ENCODE measurements at places on chromosomes 5 and 9.

DNA sequence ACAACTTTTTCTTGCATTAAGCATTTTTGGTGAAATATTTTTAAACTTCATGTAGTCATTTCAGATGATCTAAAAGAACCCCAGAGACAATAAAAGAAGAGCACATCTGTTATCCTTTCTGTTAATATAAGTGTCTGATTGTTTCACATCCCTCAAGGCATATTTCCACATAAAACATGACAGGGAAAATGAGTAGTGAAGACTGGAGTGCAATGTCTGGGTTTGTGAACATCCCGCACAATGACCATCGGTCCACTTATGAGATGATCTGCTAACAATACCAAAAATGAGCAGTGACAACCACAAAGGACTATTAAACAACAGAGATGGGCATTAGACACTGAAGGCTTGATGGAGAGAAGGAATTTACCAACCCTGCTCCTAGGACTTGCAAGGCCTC, 209.1 kb downstream of the NR2F1-AS1 start:
- no peak for DNase-seq

- DNase-seq, result no peak
Measured at GRCh38 chr5:166961913-166962312, 1329.5 kb upstream of the WWC1 start.

- DNase-seq, result no peak
Measured at GRCh38 chr5:33275921-33276627, 164.7 kb upstream of the TARS1 start.

GRCh38 chr5:1436036-1436435, 9.2 kb downstream of the SLC6A3 start:
- no peak for DNase-seq

DNA sequence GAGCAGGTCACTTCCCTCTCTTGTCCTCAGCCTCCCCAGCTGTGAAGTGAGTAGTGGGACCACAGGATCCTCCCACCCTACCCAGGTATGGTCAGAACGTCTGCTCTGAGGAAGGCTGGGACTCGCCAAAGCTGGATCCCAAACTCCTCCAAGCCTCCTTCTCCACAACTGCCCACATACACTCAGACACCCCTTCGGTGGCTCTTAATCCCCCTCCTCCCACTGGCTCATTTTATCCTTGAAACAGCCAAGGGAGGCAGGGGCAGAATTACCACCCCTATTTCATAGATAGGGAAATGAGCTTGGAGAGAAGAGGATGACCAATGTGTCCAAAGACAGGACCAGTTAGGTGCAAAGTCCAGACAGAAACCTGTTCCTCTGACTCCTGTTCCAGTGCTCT, 121.4 kb downstream of the PAX5 start:
- DNase-seq, result no peak

DNA sequence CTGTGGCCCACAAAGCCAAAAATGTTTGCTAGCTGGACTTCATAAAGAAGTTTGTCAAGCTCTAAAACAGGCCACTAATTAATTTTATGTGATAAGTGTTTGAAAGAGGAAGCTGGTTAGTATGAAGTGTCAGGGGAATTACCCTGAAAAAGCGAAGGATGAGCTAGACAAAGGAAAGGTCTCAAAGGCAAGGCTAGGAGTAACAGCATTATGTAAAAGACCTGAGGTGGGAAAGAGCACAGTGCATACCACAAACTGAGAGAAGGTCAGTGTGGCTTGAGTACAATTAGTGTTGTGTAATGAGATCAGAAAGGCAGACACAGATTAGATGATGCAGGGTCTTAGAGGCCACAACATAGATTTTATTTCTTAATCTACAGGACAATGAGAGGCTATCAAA, 29.6 kb downstream of the RC3H2 start:
- no peak for DNase-seq

DNA sequence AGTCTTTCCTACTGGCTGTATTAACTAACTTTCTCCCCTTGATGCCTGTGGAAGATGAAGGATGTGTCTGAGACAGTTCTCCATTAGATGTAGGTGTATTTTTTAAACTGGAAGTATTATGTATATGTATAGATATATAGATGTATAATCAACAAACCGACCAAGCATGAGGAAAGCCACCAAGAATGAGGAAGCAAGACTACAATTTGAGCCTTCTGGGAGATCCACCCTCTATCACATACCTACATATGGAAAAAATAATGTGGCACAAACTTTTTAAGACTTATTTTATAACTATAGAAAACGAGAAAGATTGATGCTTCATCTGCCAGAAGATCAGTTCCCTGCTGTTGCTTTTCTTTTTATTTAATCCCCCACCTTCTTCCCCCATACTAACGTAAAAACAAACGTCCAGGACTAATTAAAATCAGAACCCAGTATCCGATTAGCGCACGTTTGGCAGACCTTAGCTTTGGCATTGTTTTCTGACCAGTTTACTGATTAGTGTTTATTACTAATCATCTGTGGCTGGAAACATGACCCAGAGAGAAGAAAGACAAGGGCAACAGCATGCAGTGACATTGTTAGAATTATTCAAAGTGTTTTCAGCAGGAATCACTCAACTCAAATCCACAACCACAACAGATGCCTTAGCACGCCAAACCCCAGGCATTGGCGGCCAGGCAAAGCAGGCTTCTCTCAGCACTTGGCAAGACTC, 490.2 kb downstream of the EBF1 start:
- no peak for DNase-seq

- no peak for DNase-seq
Measured at GRCh38 chr9:16119261-16120230, 566.7 kb downstream of the CCDC171 start.

DNA sequence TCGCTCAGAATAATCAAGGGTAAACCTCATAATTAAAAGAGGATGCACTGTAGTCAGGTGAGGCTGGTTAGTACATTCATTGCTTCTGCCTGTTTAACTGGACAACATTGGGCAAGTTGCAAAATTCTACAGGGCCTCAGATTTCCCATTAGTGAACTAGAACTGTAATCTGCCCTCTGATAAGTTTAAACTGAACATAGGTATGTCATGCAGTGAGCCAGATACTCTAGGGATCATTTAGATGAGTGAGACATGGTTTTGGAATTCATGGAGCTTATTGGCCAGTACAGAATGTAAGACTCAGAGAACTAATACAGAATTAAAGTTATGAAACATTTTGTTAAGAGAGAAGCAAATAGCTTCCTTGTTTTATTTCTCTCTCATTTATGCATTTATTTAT, 35.9 kb downstream of the RNF44 start:
- DNase-seq, result no peak

DNA sequence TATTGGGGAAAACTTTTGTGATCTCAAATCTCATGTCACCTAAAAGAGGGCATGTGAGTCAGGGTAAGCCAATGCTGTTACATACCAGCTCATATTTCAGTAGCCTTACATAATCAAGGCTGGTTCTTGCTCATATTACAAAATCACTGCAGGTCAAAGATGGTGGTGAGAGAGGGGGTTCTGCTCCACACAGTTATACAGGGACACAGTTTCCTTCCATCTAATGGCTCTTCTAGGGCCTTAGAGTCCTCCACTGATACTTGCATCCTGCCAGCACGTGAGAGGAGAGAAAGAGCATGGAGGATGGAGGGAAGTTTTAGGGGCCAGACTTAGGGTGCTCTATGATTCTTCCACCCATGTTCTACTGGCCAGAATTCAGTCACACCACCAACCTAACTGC, 130.0 kb downstream of the LIFR start:
- DNase-seq, result no peak

GRCh38 chr9:128420651-128421481, at the start of gene CERCAM:
Gene CERCAM, plus strand, starts transcription at chr9:128420857. Its CDS starts 21 bp downstream, at chr9:128420878.
- peak; percentile 17 for DNase-seq

GRCh38 chr9:114722081-114722621, 40.2 kb upstream of the TEX48 start:
- DNase-seq, result no peak

GRCh38 chr5:28380167-28380566, 1341.8 kb upstream of the CDH9 start:
- DNase-seq, result no peak
